ENCODE measurements at places on chromosomes 1 and 21.

DNA sequence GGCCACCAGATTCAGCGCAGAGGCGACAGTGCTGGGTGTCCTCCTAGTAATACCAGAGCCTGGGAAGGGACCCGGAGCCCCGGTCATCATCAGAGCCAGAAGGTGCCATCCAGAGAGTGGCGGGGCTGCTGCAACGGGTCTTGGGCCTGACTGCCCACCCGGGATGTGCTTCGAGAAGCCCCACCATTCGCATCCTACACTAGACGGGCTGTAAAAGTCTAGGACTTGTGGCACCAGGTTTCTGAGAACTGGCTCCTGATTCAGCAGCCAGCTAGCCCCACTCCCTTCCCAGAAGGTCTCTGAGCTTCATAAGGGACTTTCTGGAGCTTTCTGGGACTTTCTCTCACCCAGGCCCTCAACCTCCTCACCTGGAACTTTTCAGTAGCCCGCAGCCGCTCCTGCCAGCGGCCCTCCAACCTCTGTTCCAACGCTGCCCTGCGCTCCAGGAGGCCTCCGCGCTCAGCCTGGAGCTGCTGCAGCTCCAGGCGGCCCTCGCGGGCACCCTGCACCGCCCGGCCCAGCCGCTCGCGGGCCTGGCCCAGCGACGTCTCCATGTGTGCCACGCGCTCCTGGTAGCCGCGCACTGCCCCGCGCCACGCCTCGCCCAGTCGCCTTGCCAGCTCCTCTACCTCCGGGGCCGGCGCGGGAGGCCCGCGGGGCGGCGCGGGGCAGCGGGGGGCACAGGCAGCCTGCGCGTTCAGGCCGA is 940 bp downstream of the NES start:
- DNase-seq, result no peak

- DNase-seq, result no peak
Measured at GRCh38 chr1:90605070-90605469, 112.0 kb downstream of the BARHL2 start.

DNA sequence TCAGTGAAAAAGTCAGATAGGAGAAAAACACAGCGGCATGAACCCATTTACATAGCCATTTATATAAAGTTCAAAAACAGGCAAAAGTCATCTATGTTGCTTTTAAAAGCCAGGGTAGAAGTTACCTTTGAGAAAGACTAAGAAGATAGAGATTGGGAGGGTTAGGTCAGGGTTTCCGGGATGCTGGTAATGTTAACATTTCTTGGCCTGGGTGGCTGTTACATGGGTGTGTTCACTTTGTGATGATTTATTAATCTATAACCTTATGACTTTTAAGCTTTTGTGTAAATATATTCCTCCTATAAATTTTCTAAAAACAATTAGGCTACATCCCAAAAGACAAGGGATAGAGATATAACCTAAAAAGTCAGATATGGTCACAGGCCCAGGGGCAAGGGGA is 15.0 kb upstream of the FAM20B start:
- DNase-seq, result no peak

- DNase-seq, result no peak
Measured at GRCh38 chr1:224739303-224739996, 123.3 kb downstream of the CNIH3 start.

DNA sequence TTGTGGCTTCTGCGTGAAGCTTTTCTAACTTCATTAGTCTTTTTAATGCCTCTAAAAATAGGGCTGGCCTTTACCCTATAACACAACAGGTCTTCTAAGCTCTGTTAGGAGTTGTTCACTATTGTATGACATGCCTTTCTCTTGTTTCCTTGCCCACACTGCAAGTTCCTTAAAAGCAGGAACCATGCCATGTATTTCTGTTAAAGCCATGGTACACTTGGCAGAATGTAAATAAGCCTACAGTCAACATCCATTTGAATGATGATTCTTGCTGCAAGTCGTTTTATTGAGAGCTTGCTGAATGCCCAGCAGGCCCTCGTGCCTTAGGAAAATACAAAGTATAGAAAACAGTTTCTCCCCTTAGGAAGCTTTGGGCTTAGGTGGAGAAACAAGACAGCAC is 214.6 kb downstream of the DUSP10 start:
- DNase-seq, result no peak

- no peak for DNase-seq
Measured at GRCh38 chr1:14682941-14683621, 84.6 kb downstream of the KAZN start.

GRCh38 chr1:160018900-160019299 is 12.9 kb downstream of the PIGM start:
- DNase-seq, result no peak

- no peak for DNase-seq
Measured at GRCh38 chr1:70071601-70072000, 133.8 kb downstream of the LRRC40 start.

- no peak for DNase-seq
Measured at GRCh38 chr1:107244709-107245500, 104.1 kb downstream of the NTNG1 start.

GRCh38 chr1:112461200-112461871 is 47.4 kb upstream of the WNT2B start:
- no peak for DNase-seq

DNA sequence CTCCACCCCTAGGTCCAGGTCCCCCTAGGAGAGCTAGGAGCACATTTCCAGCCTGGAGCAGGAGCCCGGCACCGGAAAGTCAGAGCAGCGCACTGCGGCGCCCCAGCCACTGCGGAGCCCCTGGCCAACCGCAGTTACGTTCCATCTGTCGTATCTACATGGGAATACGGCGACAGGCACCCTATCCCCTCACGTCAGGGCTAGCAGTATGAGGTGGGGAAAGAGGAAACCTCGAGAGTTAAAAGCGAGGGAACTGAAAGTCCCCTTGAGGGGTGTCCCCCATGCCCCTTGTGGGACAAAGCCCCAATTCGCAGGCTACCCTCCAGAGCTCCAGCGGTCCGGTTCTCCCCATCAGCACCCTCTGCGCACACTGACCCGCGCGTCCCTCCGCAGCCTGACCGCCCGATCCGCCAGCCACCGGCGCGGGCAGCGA is 995 bp downstream of the COLGALT2 start:
- DNase-seq, result no peak

DNA sequence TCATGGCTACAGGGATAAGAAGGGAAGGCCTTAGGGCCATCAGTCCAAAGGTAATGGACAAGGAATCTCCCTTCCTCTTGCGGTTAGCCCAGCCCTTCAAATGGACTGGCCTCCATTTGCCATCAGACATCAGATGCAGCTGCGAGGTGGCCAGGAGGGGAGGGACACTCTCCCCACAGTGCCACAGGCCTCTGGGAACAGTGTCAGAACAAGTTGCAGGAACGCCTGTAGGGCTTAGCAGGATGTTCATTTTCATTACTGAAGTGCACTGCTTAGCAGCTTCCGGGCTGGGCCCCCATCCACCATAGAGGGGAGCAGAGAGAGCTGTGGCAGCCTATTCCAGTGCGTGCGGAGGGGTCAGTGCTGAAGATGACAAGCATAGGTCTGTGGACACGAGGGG is 127.5 kb downstream of the GALNT2 start:
- no peak for DNase-seq

- DNase-seq, result no peak
Measured at GRCh38 chr1:239575113-239575512, 188.7 kb downstream of the CHRM3 start.

- DNase-seq, result no peak
Measured at GRCh38 chr1:43492826-43493225, 37.9 kb upstream of the PTPRF start.

DNA sequence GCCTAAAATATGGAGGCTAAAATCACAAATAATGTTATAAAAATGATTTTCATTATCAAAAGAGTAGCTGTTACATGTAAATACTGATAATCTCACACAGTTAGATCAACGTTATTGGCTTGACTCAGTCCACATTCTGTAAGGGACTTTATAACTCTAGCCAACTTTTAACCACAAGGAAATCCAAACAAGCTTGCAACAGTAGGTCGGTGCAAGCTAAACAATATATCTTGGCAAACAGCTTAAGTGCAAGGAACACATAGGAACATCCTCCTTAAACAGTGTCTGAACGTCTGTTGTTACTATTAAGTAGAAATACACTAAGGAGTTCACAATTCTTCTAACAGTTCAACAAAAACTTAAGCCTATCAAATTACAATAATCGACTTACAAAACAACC is 126.7 kb downstream of the EIF4G3 start:
- DNase-seq, result no peak

GRCh38 chr1:177448036-177448615 is 277.4 kb downstream of the BRINP2 start:
- DNase-seq, result no peak

- no peak for DNase-seq
Measured at GRCh38 chr1:30405081-30405480, 318.3 kb downstream of the MATN1 start.

DNA sequence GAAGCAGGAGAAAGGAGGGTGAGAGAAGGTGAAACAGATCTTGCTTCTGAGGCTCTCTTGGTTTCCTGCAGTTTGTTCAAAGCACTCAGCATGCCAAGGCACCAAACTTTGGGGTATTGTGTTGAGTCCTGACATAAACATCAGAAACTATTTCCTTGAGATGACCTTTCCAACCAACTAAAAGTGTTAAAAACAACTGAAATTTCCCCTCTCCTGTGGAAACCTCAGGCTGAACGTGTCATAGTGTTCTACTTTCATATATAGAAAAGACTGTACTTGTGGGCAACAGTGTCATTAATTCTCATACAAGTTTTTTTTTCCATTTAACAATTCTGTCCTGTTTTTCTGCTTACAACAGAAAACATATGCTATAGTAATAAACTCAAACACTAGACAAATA is 6.3 kb upstream of the LYST start:
- DNase-seq, result no peak

- no peak for DNase-seq
Measured at GRCh38 chr1:36559061-36559460, 76.3 kb upstream of the CSF3R start.

DNA sequence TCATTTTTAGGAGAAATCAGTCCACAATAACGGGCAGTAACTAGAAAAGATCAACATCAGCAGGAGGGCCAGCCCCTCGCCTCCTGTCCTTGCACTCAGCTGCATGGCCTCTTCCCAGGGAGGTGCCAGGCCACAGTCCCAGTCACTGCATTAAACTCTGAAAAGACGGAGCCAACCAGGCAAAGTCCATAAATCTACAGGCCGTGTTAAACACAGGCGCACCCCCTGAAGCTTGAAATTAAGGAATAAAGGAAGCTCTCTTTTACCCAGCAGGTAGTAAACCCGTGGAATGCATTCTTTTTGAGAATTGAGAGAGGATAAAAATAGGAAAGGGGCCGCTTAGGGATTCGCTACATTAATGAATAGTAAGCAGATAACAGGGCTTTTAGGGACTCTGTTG is 18.4 kb downstream of the H6PD start:
- no peak for DNase-seq

- no peak for DNase-seq
Measured at GRCh38 chr1:230120921-230121381, 53.9 kb downstream of the GALNT2 start.

DNA sequence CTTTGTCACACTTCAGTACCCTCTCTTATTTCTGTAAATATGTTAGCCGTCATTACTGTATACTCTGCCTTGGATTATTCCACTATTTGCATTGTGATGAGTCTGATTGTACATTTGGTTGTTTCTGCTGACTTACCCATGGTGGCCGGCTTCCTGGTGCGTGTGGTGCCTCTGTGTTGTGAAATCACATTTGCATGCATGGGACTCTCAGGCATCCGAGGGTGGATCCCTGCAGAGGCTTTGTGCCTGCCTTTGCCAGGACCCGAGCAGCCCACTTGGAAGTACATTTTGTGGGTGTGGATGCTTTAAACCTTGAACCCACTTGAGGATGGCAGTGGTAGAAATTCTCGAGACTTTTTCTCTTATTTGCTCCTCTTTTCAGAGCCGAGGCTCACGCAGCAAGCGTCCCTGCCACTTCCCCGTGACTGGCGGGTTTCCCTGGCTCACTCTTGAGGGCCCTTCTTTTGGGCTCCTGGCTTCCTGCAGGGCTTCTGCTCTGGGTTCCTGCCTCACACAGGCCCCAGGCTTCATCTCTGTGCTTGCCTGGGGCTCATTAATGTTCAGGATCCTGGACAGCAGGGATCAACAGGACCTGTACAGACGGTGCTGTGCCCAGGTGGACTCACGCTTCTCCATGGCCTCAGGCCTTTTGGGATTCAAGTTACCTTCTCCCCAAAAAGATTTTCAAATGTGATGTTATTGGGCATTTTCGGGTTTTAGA is 36.6 kb downstream of the POFUT2 start:
- DNase-seq, result no peak

- DNase-seq, result no peak
Measured at GRCh38 chr1:27137544-27138075, 17.3 kb downstream of the SLC9A1 start.

DNA sequence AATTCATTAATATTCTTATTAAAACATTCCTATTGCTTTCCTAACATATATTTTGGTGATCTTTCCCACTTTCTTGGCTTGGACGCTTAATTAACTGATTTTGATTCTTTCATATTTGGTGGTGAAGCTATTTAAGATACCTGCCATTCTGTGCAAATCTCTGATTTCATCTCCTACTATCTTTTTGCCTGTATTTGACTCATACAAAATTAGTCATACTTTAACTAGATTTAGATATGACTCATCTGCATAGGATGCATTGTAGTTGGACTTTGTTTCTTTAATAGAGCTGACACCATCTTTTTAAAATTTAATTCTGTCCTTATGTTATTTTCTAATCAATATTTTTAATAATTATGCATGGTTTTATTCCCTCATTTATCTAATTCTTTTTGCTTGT is 93.8 kb upstream of the PLPPR4 start:
- DNase-seq, result peak; percentile 13

DNA sequence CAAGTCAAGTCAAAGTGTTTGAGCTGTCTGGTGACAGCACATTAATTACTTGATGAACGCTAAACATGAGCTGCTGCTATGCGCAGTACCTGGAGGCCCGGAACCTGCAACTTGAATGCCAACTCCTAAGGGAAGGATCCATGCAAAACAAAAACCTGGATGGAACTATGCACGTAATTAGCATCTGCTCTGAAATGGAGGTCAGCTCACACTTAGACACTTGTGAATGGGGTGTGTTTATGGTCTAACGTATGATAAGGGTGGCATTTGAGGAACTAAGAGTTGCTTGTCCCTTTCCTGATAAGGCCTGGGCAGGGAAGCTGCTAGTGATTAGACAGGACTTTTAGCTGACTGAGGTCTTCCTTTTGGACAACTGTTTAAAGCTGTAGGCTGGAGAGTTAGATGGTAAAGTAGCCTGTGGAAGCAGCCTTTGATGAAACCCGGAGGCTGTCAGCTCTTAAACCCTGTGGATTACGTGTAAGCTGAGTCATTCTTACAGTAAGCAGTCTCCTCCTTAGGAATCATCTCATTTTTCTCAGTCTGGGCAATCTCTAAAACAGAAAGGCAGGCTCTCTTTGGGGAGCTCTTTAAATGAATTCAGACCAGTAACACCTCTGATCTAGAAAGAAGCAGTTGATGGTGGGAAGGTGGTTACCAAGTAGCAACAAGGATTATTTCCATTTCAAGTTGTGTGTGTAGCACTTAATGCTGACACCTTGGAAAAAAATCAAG is 6.8 kb downstream of the TENT5C start:
- no peak for DNase-seq

GRCh38 chr1:97186381-97186780 is 464.8 kb downstream of the PTBP2 start:
- DNase-seq, result no peak

All from epithelial cell of proximal tubule (primary cell).